Glutamatergic neuron (in vitro differentiated cells): ENCODE measurements at places on chromosomes 7 and 10. TPM values are rescaled to one million over a fixed set of nuclear protein-coding genes. Genes with fewer than 3 reads are reported as not detected.

Gene GARIN1A
- total RNA-seq, result 8.2 TPM

Gene ADCYAP1R1
- total RNA-seq, result 0.71 TPM

Gene NRAP
- total RNA-seq, result not detected

Gene IFIT1B
- not detected for total RNA-seq

Gene MARVELD1
- total RNA-seq, result 12.2 TPM

Gene MCM10
- total RNA-seq, result 5.0 TPM

Gene TMEM229A
- total RNA-seq, result not detected

DNA sequence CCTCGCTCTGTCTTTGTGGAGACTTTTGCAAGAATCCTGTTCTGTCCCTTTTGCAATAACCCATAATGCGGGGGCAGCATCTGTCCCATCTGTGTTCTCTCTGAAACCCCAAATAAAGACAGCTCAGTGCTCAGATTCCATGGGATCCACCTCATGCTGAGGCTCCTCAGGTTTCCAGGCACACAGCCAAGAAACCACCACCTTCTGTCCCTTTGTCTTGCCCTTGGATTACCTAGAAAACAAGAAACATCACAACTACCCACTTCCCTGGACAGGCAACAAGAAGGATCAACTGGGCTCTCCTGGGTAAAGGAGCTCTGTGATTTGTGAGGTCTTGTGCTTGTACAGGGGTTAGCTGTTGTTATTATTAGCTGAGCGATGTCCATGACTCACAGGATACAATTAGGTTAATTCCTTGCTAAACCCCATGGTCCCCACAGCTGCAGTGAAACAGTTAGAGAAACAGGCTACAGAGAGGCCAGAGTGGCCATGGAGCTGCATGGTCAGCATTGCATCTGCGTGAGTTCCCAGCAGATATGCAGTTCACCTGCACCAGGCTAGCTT is 50.2 kb downstream of the CXCL12 start:
- H3K4me3 ChIP-seq, result no peak overlapping the region
- no peaks in the 10 kb centered on the region for H3K4me1 ChIP-seq
- no peak for DNase-seq
- no peak overlapping the region for H3K27ac ChIP-seq
- H3K36me3 ChIP-seq, result no peaks in the 10 kb centered on the region
- peaks cover 9% of the 10 kb centered on the region for H3K27me3 ChIP-seq

DNA sequence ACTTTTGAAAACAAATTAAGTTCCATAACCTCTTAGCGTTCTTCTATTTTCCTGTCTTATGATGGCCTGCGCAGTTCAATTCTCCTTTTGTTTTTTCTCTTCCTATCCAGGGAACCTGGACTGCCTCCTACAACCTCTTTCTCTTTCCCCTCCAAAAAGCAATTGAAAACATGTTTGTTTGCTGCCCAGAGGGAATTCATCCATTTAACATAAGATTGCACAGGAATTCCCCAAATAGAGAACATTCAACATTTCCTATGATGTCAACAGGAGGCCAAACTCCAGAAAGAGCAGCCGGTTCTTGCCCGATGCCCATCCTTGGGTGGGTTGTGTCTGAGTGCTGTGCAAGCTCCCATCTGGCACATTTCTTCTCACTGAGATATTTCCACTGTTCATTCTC is 94.2 kb upstream of the NRP1 start:
- no peaks in the 10 kb centered on the region for H3K36me3 ChIP-seq
- no peaks in the 10 kb centered on the region for H3K27me3 ChIP-seq
- peak overlapping the region; percentile 37 for H3K4me3 ChIP-seq
- peaks cover 17% of the 10 kb centered on the region for H3K4me1 ChIP-seq
- H3K27ac ChIP-seq, result no peak overlapping the region
- no peak for DNase-seq

- peaks cover 56% of the 10 kb centered on the region for H3K27me3 ChIP-seq
- no peak for DNase-seq
- peak overlapping the region; percentile 70 for H3K4me3 ChIP-seq
- H3K4me1 ChIP-seq, result peaks cover 84% of the 10 kb centered on the region
Measured at GRCh38 chr10:129898706-129899268, 65.3 kb downstream of the EBF3 start.

- no peaks in the 10 kb centered on the region for H3K27me3 ChIP-seq
- no peak overlapping the region for H3K4me3 ChIP-seq
- H3K36me3 ChIP-seq, result no peaks in the 10 kb centered on the region
- H3K4me1 ChIP-seq, result peaks cover 13% of the 10 kb centered on the region
Measured at GRCh38 chr10:58820861-58821751, 308.4 kb downstream of the BICC1 start.

DNA sequence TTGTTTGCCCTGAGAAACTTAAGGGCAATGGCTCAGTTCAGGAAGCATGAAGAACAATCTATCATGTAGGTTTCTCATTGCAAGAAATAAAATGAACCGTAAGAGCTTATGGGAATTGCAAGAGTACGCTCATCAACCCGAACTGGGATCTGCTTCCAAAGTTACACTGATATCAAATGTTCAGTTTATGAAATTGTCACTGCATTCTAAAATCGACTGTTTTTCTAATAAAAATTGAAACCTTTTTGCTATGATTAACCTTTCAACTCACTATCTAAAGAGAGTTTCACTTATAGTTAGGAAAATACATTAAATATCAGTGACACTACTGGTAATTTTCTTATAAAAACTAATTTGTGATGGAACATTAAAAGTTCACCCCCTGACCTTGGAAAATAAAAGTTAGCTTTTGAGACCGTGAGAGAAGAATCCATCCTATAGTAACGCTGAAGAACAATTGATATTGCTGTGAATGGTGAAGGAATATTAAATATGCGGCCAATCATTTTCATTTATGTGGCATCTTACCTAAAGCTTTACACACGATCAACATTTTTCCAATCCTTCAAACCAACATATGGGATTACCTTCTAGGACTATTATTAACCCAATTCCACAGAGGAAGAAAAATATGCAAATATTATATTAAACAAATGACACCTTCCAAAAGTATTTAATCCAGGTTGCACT is 2.2 kb downstream of the MEOX2 start:
- peaks cover 19% of the 10 kb centered on the region for H3K4me1 ChIP-seq
- peak overlapping the region; percentile 30 for H3K4me3 ChIP-seq
- no peaks in the 10 kb centered on the region for H3K36me3 ChIP-seq

- H3K27ac ChIP-seq, result peak overlapping the region; percentile 99
- DNase-seq, result peak; percentile 59
- peak overlapping the region; percentile 81 for H3K4me3 ChIP-seq
- peaks cover 37% of the 10 kb centered on the region for H3K4me1 ChIP-seq
- H3K36me3 ChIP-seq, result peaks cover 20% of the 10 kb centered on the region
Measured at GRCh38 chr7:67463983-67464382, 467.4 kb downstream of the TYW1 start.

- H3K36me3 ChIP-seq, result peaks cover 20% of the 10 kb centered on the region
- H3K27ac ChIP-seq, result no peak overlapping the region
- H3K27me3 ChIP-seq, result peaks cover 9% of the 10 kb centered on the region
- DNase-seq, result no peak
- H3K4me1 ChIP-seq, result no peaks in the 10 kb centered on the region
Measured at GRCh38 chr7:158997471-158997870, 141.1 kb downstream of the DYNC2I1 start.

DNA sequence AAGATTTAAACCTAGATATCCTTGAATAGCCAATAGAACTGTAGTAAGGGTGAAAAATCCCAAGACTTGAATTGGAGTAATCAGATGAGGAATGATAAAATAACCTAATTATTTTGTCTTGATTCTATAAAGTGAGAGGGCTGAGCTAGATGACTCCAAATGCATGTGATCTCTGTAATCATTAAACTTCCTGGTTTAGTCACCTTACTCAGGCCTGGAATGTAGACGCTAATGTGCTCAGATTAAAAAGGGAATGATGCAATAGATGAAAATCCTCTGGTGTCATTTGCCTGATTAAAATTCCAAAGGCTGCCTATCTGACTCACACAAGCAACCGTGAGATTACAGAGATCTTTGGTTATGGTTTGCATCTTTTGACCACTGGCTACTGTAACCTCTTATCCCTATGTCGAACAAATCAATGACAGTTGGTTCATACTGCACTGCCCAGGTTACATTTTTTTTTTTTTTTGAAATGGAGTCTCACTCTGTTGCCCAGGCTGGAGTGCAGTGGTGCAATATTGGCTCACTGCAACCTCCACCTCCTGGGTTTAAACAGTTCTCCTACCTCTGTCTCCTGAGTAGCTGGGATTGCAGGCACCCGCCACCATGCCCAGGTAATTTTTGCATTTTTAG is 2.9 kb upstream of the HKDC1 start:
- H3K36me3 ChIP-seq, result no peaks in the 10 kb centered on the region
- no peak for DNase-seq
- peaks cover 3% of the 10 kb centered on the region for H3K27me3 ChIP-seq
- no peak overlapping the region for H3K4me3 ChIP-seq
- no peaks in the 10 kb centered on the region for H3K4me1 ChIP-seq

DNA sequence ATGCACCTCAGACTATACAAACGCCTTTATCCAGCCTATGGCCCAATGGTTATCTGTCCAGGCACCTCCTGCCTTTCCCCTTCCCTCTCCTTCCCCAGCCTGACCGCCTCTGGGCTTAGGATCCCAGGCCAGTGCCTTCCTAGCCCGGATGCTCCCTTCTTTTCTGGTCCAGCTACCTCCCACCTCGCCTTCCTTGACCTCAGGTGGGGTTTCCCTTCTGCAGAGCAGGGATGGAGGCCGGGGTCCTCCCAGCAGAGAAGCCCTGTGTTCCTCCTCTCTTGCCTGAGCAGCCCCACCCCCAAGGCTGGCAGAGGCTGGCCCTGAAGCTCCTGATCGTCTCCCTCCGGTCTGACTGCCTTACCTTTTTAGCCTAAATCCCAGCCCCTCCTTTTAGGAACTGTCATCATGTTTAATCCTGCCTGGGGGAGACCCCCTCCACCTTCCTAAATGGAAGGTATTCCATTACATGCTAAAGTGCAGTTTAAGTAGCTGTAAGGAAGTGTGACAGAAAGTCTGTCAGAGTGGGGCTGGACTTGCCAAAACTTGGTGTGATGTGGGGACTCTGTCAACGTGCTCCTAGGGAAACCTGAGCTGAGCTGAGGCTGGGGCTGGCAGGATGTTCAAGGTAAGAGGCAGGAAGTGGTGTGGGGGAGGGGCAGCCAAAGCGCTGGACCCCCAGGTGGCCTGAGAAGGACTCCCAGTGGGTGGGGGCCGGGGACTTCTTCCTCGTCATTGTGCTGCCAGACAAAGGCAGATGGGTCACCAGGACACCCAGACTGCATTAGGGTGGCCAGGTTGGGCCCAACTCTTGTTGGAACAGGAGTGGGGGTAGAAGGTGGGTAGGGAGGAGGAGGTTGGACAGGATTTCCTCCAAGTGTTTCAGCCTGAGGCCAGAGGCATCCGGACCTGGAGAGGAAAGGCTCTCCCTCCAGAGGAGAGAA is 39.5 kb downstream of the LBX1 start:
- H3K36me3 ChIP-seq, result no peaks in the 10 kb centered on the region
- H3K4me3 ChIP-seq, result no peak overlapping the region
- no peak overlapping the region for H3K27ac ChIP-seq
- no peaks in the 10 kb centered on the region for H3K27me3 ChIP-seq
- no peaks in the 10 kb centered on the region for H3K4me1 ChIP-seq

DNA sequence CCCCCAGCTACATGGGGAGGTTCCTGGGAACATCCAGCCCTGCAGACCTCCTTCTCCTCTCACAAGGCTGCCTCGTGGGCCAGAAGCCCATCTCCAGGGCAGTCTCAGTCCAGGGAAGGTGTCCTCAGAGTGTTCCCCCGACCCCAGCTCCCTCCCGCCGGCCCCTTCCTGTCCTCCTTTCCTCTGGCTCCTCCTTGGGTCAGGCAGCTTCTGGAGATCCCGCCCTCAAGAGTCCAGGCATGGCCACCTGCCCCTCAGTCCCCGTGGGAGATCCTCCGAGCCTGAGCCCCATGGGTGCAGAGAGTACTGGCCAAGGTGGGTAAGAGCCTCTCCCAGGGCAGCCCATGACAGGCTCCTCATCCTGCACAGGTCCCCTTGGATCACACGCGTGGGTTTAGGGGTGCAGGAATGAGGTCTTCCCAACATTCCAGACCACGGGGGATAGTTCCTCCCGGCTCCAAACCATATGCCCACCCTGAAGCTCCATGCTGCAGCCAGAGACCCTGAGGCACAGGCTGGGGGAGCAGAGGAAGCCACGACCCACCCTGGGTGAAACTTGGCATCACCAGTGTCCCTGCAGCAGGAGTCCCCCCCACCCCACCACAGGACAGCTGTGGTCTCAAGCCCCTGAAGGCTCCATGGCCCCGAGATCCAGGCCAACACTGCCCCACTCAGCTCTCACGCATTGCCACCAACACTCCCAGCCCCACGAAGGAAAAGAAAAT is 65.5 kb downstream of the OAT start:
- DNase-seq, result no peak
- H3K36me3 ChIP-seq, result no peaks in the 10 kb centered on the region
- no peaks in the 10 kb centered on the region for H3K27me3 ChIP-seq
- peak overlapping the region; percentile 25 for H3K4me3 ChIP-seq
- peak overlapping the region; percentile 82 for H3K27ac ChIP-seq
- peaks cover 26% of the 10 kb centered on the region for H3K4me1 ChIP-seq

DNA sequence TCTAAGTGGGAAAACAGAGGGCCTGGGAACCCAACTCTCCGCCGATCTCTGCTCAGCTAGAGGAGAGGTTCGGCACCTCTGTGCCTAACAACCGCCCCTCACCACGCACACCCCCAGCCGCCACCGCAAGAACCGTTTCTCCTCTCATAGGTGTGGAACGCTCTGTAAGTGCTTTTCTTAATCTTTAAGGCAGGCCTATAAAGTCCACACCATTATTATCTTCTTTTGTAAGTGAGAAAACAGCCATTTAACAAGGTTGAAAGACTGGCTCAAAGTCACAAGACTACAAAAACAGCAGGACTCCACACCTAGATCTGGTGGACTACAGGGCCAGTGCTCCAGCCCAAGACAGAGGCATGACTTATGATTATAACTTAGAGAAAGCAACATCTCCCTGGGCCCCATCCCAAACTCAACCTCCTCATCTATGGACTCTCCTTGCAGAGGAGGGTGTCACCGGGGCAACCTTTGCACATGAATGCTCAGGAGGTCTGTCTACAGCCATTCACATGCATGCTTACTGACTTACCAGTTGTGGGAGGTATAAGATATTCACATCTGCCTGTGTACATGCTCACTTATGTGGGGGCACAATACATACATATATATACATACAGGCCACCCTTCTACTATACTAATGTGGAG is 7.9 kb upstream of the NKX2-3 start:
- no peak for DNase-seq
- H3K27ac ChIP-seq, result no peak overlapping the region
- no peaks in the 10 kb centered on the region for H3K36me3 ChIP-seq
- H3K27me3 ChIP-seq, result peaks cover 60% of the 10 kb centered on the region
- peaks cover 7% of the 10 kb centered on the region for H3K4me1 ChIP-seq

DNA sequence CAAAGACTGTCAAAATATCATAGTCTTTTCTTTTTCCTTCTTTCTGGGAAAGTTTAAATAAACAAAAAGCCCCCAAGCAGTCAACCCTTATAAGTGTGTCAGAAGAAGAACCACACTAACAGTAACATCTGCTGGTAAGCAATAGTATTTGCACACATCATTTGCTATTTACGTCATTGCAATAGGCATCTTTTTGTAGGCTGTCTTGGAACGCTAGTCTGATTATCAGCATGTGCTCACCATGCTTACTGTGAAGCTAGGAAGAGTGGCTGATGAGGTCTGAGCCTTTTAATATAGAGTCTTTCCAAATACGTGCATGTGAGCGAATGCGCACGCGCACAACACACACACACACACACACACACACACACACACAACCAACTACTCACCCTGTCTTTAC is 599.0 kb upstream of the TPK1 start:
- no peaks in the 10 kb centered on the region for H3K36me3 ChIP-seq
- H3K27ac ChIP-seq, result no peak overlapping the region
- no peak for DNase-seq
